Spinal cord (tissue), 10 donors: ENCODE measurements at places on chromosomes 3 and 15. TPM values are rescaled to one million over a fixed set of nuclear protein-coding genes. Genes with fewer than 3 reads are reported as not detected.
A peak's percentile ranks its signal among the peaks of the same experiment; 100 is the strongest.

Gene GRAMD1C
- total RNA-seq = 10.5 TPM

Gene CAMKV
- 54.0 TPM for total RNA-seq

- no peak for DNase-seq
- H3K27ac ChIP-seq = no peak overlapping the region
- H3K4me3 ChIP-seq = no peak overlapping the region
- no peaks in the 10 kb centered on the region for H3K4me1 ChIP-seq
These were observed 27.0 kb downstream of the GPR156 start for GRCh38 chr3:120258009-120258408.

DNA sequence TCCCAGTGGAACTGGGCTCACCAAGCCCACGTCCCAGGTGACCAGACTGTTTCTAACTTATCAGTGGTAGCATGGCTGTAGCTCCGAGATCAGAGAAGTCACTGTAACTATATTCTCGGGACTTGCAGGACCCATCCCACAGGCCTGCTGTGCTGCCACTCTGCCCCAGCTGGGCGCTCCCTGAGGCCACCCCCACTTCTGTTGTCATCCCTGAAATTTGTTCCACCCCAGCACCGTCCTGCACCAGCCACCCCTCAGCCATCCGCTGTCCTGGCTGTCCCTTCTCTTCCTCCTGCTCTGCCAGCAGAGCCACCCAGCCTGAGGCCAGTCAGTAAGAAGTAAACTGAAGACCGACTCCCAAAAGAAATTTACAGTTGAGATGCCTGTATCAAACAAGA is 33.0 kb upstream of the VILL start:
- no peak overlapping the region for H3K4me3 ChIP-seq
- H3K4me1 ChIP-seq = peaks cover 17% of the 10 kb centered on the region
- H3K27ac ChIP-seq = peak overlapping the region; percentile 40
- H3K27me3 ChIP-seq = no peaks in the 10 kb centered on the region
- no peak for DNase-seq

DNA sequence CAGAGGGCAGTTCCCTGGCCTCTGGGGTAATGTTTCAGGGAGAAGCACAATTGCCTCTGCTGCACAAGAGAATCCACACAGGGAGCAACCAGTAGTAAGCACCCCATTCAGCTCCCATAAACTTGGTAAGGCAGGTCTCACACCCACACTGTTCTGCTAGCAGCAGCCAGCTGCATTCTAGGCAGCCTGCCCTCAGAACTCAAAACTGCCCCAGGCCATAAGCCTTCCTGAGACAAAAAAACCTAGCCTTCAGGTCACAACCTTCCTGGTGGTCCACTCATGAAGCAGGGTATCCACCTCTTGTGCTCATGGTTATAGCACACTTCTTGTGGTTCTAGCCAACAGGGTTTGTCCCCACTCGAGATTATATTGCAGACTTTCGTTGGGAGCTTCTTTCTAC is 33.7 kb upstream of the ABI3BP start:
- DNase-seq = no peak
- H3K4me3 ChIP-seq = no peak overlapping the region
- H3K27me3 ChIP-seq = no peaks in the 10 kb centered on the region
- H3K36me3 ChIP-seq = no peaks in the 10 kb centered on the region
- no peak overlapping the region for H3K27ac ChIP-seq

DNA sequence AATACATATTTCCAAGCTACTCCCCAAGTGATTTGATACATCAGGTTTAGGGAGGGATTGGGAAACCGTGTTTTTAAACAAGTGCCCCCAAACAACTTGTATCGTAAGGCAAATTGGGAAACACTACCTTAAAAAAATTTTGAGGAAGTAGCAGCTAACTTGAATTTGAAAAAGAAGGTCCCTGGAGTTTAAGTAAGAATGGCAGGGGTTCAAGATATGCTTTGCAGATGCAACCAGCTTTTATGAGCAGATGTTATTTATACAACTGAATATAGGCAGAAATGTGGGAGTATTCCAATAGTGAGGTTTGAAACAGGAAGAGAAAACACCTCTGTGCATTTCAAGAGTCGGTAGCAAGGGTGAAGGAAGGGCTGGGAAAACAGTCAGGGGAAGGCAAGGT is 139.6 kb downstream of the IL20RB start:
- no peak overlapping the region for H3K4me3 ChIP-seq
- H3K36me3 ChIP-seq = no peaks in the 10 kb centered on the region
- H3K27ac ChIP-seq = no peak overlapping the region

- no peaks in the 10 kb centered on the region for H3K27me3 ChIP-seq
- H3K4me1 ChIP-seq = peaks cover 18% of the 10 kb centered on the region
- no peak overlapping the region for H3K4me3 ChIP-seq
- no peak overlapping the region for H3K27ac ChIP-seq
- no peak for DNase-seq
- H3K36me3 ChIP-seq = peaks cover 13% of the 10 kb centered on the region
These were observed 33.5 kb downstream of the FAM174B start for GRCh38 chr15:92621972-92622533.

DNA sequence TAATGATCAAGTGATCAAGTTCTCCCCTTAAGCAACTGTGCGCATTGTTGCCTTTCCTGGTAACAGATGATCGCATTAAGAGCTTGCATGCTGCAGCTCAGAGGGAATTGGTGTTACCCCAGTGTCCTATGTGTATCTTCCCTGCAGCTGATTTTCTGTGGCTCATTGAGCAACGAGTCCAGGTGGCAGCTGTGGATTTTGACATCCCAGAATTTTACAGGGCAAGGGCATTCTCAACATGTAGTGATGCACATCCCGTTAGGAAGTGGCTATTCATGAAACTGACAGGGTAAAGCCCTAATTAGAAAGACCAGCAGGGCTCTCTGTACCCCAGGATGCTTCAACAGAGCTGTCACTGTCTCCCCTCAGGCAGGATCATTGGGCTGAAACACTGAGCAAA is 232.8 kb downstream of the AGBL1 start:
- no peaks in the 10 kb centered on the region for H3K27me3 ChIP-seq
- H3K4me1 ChIP-seq = no peaks in the 10 kb centered on the region
- no peak overlapping the region for H3K27ac ChIP-seq
- no peak overlapping the region for H3K4me3 ChIP-seq

DNA sequence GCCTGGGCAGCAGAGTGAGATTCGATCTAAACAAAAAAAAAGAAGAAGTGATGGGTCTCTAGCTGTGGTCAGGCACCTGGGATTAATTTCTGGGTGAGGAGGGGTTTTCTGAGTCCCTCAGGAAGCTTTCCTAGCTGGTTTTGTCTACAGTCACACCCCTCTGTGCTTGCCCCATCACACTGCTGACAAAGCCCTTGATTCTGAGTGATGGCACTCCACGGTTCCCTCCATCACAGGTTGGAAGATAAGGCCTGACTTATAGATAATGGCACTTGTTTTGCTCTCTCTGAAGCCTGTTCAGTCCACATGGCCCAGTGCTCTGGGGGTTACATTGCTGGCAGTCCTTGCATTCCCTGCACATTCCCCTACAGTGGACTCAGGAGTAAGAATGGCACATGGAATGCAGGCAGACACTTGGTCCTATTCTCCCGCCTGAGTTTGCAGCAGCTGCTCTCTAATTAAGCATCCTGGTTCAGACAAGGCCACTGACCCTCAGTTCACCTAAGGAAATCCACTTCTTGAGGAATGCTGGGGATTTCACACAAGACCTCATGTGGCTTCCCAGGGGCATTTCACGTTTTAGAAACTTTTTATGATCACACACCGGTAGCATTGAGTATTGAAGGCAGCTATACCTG is 81.0 kb upstream of the NMNAT3 start:
- H3K4me1 ChIP-seq = no peaks in the 10 kb centered on the region
- no peaks in the 10 kb centered on the region for H3K36me3 ChIP-seq
- no peak overlapping the region for H3K4me3 ChIP-seq
- H3K27ac ChIP-seq = no peak overlapping the region
- H3K27me3 ChIP-seq = no peaks in the 10 kb centered on the region

- H3K27me3 ChIP-seq = no peaks in the 10 kb centered on the region
- no peak overlapping the region for H3K4me3 ChIP-seq
- no peaks in the 10 kb centered on the region for H3K4me1 ChIP-seq
- H3K27ac ChIP-seq = no peak overlapping the region
These were observed 580.4 kb downstream of the VGLL3 start for GRCh38 chr3:86410587-86410986.

GRCh38 chr3:182325213-182325950 is 467.9 kb upstream of the ATP11B start:
- DNase-seq = no peak
- no peaks in the 10 kb centered on the region for H3K36me3 ChIP-seq
- H3K27ac ChIP-seq = no peak overlapping the region
- no peak overlapping the region for H3K4me3 ChIP-seq

DNA sequence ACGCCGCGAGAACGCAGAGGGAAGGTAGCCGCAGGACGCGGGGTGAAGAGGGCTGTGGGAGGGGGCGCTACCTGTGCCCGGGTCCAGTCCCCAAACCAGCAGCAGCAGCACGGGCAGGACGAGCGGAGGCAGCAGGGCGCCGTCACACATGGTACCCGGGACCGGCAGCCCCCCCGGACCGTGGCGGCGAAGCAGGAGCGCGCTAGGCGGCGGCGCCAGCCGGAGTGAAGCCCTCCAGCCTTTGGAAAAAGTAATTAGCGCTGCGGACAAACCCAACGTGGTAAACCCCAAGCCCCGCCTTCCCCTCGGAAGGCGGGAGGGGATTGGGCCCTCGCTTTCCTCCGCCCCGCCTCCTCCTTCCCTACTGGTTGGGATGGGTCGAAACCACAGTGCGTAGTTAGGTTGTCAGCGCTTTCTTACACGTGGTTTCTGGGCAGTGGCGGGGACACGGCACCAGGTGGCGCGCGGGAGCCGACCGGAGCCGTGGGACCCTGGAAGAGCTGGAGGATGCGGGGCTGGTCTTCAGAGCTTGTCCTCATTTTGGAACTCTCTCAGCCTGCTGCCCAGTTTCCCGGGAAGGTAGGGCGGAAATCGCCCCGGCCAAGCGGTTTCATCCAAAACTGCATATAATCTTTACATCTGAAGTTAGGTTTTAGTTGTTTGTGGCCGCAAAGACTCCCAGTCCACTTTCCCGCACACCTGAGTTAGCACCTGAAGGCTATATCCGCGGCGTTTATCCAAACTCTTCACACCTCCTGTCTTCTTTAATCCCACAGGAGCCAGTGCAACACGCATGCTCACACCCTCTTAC is at the start of gene ADAMTS17:
TSS of gene ADAMTS17 (minus strand) at position 226 of the 811 bp plus-strand sequence. CDS start at position 150, 76 bp downstream.
- no peak within 1 kb of the TSS for H3K27ac ChIP-seq
- no peaks in the 10 kb centered on the region for H3K36me3 ChIP-seq
- H3K4me3 ChIP-seq = peak within 1 kb of the TSS; percentile 58
- H3K27me3 ChIP-seq = peaks cover 5% of the 10 kb centered on the region

DNA sequence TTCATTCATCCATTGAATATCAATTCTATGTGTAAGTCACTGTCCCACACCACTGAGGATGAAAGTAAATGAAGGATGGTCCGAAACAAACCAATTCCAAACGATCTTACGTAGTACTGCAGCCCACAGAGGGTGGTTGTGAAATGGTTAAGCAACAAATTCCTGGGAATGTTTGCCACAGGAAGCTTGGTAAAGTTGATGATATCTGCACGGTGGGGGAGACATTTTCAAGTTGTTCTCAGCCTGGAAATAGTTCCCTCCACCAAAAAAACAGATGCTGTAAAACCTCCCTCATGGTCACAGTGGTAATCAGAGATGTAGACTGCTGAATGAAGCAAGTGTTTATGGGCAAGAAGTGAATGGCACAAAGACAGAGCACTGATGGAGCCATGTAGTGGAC is 35.9 kb upstream of the BNC1 start:
- peaks cover 4% of the 10 kb centered on the region for H3K4me1 ChIP-seq

DNA sequence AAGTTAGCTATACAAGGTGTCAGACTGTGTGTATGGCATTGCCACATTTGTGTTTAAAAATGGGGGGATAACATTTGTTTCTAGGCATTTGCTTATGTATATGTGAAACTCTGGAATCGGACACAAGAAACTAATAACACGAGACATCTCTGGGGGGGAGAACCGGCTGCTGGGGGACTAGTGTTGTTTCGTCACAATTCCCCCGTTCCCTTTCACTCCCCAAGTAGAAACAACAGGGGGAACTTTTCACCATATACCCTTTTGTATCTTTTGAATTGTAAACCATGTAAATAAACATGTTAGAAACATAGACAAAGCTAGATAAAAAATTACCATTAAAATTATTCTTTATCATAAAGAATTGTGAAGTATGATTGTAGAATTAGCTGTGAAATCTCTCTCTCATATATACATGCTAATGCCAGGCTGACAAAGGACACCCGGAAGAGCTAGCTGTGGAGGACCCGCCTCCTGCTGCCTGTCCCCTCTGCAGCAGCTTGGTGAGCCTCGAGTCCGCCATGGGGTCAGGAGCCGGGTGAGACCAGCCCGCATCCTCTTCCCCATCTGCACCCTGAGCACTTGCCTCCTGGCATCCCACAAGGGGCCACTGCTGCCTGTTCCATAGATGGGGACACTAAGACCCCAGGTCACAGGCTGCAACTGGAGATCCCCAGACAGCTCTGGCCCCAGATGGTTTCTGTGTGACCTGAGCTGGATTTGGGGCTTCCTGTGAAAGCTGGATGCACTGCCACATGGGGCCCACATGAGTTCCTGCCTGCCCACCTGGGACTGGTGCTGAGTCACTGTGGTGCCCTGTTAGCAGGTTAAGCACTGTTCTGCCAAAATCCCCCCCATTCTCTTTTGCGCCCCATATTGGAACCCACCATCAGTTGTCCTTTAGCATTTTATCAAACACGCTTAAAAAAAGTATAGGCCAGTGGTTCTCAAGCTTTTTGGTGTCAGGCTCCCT is 91.6 kb downstream of the IQSEC1 start:
- no peaks in the 10 kb centered on the region for H3K27me3 ChIP-seq
- no peak overlapping the region for H3K27ac ChIP-seq
- peaks cover 25% of the 10 kb centered on the region for H3K36me3 ChIP-seq
- H3K4me3 ChIP-seq = no peak overlapping the region
- H3K4me1 ChIP-seq = peaks cover 49% of the 10 kb centered on the region

GRCh38 chr3:64530434-64531049 is 157.3 kb downstream of the ADAMTS9 start:
- no peaks in the 10 kb centered on the region for H3K27me3 ChIP-seq
- no peak overlapping the region for H3K27ac ChIP-seq
- no peaks in the 10 kb centered on the region for H3K36me3 ChIP-seq
- no peak for DNase-seq

- H3K4me3 ChIP-seq = no peak overlapping the region
- DNase-seq = no peak
- H3K27ac ChIP-seq = no peak overlapping the region
- no peaks in the 10 kb centered on the region for H3K36me3 ChIP-seq
These were observed 12.4 kb downstream of the PFN2 start for GRCh38 chr3:149958171-149958796.

DNA sequence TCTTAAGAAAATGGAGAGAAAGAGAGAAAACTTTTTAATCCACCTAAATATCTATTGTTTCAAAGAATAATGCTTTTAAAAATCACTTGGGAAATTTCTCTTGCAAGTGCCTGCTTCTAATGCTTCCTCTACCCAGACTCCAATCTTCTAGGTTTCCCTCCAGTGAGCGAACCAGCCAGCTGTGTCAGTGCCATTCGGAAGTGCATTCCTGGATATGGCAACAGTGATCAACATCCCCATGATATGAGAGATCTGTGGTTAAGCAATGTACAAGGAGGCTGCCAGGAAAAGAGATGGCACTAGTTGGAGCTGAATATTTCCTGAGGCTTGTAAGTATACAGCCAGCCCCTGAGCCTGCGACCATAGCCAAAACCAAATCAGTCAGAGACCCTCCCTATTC is 53.3 kb upstream of the KCNMB2 start:
- H3K36me3 ChIP-seq = no peaks in the 10 kb centered on the region
- peaks cover 5% of the 10 kb centered on the region for H3K4me1 ChIP-seq
- H3K27me3 ChIP-seq = no peaks in the 10 kb centered on the region
- H3K4me3 ChIP-seq = no peak overlapping the region
